Inflammatory macrophage treated with lipopolysaccharide for 4 hours (primary cell): ENCODE measurements at places on chromosomes 13 and 19.

- no peak for DNase-seq
Observed at GRCh38 chr13:24802074-24802473, 38.1 kb downstream of the RNF17 start.

- DNase-seq: no peak
Observed at GRCh38 chr13:33262062-33262487, 23.5 kb downstream of the STARD13 start.

DNA sequence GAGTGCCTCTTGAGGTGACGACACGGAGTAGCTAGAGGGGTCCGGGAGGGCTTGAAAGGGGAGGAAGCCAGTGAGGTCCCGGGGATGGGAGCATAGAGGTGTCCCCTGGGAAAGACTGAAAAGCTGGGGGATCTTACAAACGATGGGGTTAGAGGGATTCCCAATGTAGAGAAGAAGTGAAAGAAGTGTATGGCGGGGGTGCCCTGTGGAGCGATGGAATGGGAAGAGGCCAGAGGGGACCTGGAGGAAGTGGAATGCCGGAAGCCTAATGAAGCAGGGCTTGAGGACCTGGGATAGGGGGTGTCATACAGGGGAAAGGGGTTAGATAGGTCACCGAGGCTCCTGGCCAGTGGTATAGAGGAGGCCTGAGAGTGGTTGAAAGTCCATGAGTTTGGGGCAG, 580 bp downstream of the AP2A1 start:
- DNase-seq: peak; percentile 11

DNA sequence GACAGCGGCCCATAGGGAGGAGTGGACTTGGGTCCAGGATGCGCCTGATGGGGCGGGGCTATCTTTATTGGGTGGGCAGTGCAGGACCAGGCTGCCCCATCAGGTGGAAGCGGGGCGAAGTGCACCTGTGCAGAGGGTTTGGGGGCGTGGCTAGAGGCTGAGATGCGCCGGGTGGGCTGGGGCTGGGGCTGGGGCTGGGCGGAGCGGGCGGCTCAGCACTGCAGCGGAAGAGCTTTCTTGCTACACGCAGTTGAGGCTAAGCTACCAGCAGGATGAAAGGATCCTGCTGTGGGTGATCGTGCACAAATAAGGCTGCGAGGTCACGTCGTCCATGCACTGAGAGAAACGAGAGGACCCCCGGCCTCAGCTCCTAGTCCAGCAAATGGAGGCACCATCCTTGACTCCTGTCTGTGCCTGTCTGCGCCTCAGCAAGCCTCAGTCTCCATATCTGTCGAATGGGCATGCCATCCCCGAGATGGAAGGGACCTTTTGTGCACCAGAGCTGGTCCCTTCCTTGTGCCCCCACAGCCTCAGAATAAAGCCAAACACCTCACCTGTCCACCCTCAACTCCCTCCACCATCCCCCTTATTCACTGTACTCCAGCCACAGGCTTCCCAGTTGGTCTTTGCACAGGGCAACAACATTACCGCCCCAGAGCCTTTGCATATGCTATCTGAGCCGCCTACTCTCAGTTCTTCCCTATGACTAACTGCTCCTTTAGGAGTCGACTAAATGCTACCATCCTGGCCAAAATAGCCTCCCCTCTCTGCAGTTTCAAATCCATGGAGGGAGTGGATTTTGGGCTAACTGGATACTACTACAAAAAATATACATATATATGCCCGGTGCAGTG, 21.0 kb upstream of the HOMER3 start:
- no peak for DNase-seq

GRCh38 chr19:47230054-47230920, 712 bp downstream of the BBC3 start:
- DNase-seq: peak; percentile 36

- no peak for DNase-seq
Observed at GRCh38 chr19:47719047-47719859, 6.0 kb downstream of the EHD2 start.

- peak; percentile 43 for DNase-seq
Observed at GRCh38 chr13:39565036-39565949, 37.7 kb downstream of the LHFPL6 start.

DNA sequence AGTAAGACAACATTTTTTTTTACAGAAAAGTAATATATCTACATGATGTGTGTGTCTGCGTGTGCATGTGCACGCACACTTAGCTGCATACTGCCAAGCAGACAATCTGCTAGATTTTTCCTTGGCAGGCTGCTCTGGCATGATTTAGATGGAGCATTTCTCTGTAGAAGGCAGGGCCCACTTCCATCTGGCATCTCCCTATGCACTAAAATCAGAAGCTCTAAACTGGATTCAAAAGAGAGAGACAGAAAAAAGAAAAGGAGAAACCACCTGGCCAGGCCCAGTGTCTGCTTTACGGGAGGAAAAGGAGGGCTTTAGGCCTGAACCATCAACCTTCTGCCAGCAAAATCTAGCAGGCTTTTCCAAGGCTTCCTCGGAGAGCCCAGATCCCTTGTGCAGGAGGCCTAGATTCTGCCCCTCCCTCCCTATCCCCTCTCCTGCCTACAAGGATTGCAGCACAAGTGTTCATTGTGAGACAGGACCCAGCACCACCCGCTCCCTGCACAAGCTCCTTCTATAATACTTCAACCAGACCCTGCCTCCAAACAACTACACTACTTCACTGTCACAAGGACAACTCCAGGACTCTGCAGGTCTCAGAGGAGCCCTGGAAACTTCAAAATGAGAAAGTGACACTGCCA, 99.3 kb downstream of the DOCK9 start:
- no peak for DNase-seq

DNA sequence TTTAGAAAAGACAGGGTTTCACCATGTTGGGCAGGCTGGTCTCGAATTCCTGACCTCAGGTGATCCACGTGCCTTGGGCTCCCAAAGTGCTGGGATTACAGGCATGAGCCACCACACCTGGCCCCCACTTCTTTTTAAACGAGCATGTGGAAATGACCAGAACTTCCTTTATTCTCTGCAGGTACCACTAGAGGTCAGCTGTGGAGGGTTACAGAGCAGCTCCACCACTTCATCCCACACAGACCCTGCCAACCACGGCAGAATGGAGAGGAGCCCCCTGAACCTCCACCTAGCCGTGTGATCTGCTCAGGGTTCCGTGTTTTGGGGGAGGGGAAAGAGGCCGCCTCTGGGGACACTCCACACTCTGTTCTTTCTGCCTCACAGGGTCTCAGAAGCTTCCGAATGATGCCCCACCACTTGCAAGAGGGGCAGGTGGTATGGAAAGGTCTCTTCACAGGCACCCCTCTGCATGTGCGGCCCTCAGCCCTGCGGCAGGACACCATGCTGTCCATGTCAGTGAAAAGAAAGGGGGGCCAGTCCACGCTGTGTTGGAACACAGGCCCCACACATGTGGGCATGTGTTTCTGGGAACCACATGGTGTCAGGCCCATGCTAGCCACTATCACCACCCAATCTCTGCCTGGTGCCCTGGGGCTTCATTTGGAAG, 465.0 kb downstream of the TSHZ3 start:
- no peak for DNase-seq

DNA sequence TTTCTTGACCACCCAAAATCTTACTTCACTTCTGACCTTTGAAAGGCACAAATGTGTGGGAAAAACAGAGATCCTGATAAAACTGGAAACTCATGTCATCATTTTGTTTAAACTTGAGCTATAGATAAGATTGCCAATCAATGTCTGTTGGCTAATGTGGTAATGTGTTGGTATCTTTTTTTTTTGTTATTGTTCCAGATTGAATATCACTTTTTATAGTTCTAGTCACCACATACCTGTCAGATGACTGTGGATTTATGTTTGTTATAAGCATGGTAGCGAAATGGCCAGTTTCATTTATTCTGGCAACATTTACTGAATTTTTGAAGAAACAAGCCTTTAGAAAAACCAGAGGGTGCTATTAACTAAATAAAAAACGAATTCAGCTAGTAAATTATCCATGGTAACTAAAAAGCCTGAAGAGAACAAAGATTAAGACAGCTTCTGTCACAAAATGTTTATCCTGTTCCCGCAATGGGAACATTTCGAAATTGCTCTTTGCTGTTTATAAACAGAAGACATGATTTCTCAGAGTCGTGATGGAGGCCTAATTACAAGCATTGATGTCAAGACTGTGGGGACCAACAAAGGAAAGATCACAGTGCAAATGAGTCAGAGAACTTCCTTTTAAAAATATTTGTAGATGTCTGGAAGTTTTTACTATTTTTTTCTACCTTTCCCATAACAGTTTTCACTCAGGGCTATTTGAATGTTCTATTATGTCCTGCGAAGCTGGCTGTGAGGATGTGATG, 82.9 kb upstream of the POSTN start:
- DNase-seq: no peak

GRCh38 chr19:13100031-13100588, 2.5 kb downstream of the LYL1 start:
- DNase-seq: peak; percentile 56

GRCh38 chr19:277581-278165, 13.5 kb downstream of the PLPP2 start:
- DNase-seq: no peak

DNA sequence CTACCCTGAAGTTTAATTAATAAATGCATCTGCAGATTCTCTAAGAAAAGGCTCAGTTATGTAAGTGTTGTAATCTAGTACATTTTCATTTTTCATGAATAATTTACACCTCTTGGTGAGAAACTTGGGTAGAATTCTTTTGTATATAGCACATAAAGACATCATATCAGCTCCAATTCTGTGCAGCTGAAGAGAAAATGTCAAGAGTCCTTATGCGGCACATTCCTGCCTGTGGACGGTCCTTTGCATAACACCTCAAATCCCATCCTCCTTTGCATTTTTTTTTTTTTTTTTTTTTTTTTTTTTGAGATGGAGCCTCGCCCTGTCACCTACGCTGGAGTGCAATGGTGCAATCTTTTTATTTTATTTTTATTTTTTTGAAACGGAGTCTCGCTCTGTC, 60.2 kb upstream of the RAP2A start:
- no peak for DNase-seq
